Activated naive CD8-positive, alpha-beta T cell treated with anti-CD3 and anti-CD28 coated beads, Interleukin-2, amount 10 ng/mL, durations not matched to agents 7 days and 5 days (primary cell): ENCODE measurements at places on chromosomes 16 and 17. TPM values are rescaled to one million over a fixed set of nuclear protein-coding genes. Genes with fewer than 3 reads are reported as not detected.

DNA sequence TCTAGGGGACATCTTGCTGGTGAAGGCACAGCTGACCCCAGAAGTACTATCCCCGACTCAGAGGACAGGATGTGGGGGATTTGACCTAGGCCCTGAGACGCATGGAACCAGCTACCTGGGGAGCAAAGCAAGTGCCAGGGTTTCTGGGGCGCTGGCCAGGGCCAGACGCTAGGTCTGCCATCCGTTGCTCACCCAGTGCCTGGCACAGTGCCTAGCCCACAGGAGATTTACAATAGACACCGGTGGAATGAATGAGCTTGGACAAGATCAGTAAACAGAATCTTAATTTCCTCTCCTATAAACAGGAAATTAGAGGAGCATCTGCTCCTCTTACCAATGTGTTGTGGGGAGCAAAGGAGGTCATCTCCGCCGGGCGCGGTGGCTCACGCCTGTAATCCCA lies 5.0 kb downstream of the RPRML start:
- no peak for DNase-seq
- H3K4me3 ChIP-seq = no peak overlapping the region
- peaks cover 6% of the 10 kb centered on the region for H3K4me1 ChIP-seq
- H3K27ac ChIP-seq = no peak overlapping the region
- H3K27me3 ChIP-seq = peaks cover 23% of the 10 kb centered on the region

DNA sequence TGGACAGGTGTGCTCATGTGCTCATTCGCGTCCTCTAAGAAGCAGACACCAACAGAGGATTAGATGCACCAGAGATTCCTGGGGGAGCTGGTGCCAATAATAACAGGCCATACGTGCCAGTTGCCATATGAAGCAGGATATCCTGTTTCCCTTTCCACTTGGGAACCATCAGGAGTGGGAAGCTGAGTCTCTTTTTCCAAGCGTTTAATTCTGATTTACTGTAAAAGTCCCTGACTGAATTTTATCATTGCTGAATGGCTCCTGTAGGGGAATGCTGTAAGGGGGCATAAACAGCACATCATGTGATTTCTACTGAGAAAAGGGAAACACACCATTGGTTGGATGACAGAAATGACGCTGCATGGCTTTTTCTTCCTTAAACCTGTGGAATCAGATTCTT lies 113.3 kb downstream of the IRF8 start:
- peaks cover 5% of the 10 kb centered on the region for H3K27me3 ChIP-seq
- peaks cover 41% of the 10 kb centered on the region for H3K4me1 ChIP-seq
- no peak overlapping the region for H3K27ac ChIP-seq
- H3K36me3 ChIP-seq = peaks cover 7% of the 10 kb centered on the region

DNA sequence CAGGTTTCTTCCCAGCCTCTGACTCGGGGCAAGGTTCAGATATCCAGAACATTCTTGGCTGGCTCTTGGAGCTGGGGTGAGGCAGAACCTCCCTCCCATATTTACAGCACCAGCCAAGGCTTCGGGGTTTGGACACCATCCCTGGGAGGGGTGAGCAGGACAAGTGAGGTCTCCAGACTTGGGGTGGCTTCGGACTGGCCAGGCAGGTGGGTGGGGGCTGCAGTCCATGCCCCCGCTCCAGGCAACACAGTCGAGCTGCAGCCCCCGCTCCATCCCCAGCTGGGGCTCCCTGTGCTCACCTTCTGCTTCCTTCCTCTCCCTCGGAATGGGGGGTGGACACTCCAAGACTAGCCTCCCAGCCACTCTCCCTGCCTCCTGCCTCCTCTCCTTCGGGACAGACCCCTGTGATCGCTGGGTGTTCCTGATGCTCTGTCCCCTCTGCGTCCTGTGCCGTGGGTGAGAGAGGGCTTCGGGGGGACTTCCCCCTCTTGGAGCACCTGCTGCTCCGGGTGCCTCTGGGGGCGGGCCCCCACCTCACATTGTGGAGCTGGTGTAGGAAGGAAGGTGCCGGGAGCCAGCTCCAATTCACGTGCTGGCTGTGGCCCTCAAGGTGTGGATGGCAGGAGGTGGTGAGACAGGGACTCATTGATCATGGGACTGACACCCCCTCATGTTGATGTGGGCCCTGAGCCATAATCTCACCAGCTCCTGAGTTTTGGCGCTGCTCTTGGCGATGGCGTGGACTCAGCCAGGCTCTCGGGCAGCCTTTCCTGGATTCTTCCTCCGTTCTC lies 189.2 kb downstream of the SEC14L1 start:
- no peak overlapping the region for H3K4me3 ChIP-seq
- H3K27ac ChIP-seq = no peak overlapping the region
- peak; percentile 25 for DNase-seq

DNA sequence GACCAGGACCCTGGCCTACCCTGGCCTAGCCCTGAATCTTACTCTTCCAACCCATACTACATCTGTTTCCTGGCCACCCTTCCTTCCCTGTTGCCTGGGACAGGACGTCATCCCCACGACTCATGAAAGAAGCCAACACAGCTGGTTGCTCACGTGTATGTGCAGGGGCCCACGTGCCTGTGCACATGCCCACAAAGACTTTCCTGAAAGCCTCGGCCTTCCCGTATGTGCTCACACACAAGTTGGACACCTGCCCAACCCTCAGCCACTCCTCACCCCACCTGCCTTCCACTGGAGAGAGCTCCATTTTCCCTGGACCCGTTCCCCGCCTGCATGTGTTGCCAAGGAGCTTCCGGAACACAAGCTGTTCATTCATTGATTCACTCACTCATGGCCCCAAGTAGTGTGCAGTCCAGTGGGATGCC lies 7.0 kb downstream of the PLXDC1 start:
- H3K27me3 ChIP-seq = peaks cover 3% of the 10 kb centered on the region
- no peak overlapping the region for H3K4me3 ChIP-seq
- no peak for DNase-seq
- no peaks in the 10 kb centered on the region for H3K36me3 ChIP-seq
- H3K4me1 ChIP-seq = peaks cover 6% of the 10 kb centered on the region

GRCh38 chr16:88798772-88799455 lies 4.7 kb upstream of the CDT1 start:
- peaks cover 1% of the 10 kb centered on the region for H3K36me3 ChIP-seq
- H3K27ac ChIP-seq = no peak overlapping the region
- no peak for DNase-seq

- DNase-seq = no peak
- H3K27me3 ChIP-seq = no peaks in the 10 kb centered on the region
- peak overlapping the region; percentile 17 for H3K27ac ChIP-seq
These were observed 182.7 kb downstream of the RPTOR start for GRCh38 chr17:80727409-80727755.

- H3K27me3 ChIP-seq = no peaks in the 10 kb centered on the region
- H3K36me3 ChIP-seq = peaks cover 2% of the 10 kb centered on the region
- no peak for DNase-seq
- H3K4me3 ChIP-seq = no peak overlapping the region
- H3K4me1 ChIP-seq = peaks cover 9% of the 10 kb centered on the region
- no peak overlapping the region for H3K27ac ChIP-seq
These were observed 254.5 kb downstream of the FTO start for GRCh38 chr16:53958341-53958880.

LGALS9B gene
- 2.0 TPM for total RNA-seq

BCL6B gene
- total RNA-seq = 0.54 TPM

PRSS21 gene
- 5.6 TPM for total RNA-seq

KRTAP1-1 gene
- total RNA-seq = not detected

FBXO39 gene
- total RNA-seq = 0.69 TPM
